T-helper 17 cell (primary cell): ENCODE measurements at places on chromosomes 11 and 22. TPM values are rescaled to one million over a fixed set of nuclear protein-coding genes. Genes with fewer than 3 reads are reported as not detected.

DNA sequence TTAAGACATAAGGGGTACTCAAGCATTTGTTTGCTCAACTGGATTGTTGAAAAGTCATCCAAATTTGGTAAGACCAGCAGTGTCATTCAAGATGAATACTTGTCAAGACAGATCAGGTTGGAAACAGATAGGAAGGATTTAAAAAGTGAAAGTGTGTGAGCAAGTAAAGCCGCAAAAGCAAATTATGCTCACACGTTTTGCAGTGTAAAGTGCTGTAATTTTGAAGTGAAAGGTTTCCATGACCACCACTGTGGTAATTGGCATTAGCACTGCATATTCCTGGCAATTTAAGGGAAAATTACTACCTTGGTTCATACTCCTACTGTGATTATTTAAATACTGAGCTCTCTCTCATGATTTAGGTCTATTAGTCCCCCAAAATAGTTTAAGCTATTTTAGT is 704.1 kb upstream of the CCDC179 start:
- DNase-seq = no peak

The NADSYN1 gene
- total RNA-seq = 114 TPM

The SERHL2 gene
- total RNA-seq = 0.34 TPM

- DNase-seq = no peak
Measured at GRCh38 chr11:26228778-26229177, 103.2 kb upstream of the ANO3 start.

The SCGB2A2 gene
- not detected for total RNA-seq

DNA sequence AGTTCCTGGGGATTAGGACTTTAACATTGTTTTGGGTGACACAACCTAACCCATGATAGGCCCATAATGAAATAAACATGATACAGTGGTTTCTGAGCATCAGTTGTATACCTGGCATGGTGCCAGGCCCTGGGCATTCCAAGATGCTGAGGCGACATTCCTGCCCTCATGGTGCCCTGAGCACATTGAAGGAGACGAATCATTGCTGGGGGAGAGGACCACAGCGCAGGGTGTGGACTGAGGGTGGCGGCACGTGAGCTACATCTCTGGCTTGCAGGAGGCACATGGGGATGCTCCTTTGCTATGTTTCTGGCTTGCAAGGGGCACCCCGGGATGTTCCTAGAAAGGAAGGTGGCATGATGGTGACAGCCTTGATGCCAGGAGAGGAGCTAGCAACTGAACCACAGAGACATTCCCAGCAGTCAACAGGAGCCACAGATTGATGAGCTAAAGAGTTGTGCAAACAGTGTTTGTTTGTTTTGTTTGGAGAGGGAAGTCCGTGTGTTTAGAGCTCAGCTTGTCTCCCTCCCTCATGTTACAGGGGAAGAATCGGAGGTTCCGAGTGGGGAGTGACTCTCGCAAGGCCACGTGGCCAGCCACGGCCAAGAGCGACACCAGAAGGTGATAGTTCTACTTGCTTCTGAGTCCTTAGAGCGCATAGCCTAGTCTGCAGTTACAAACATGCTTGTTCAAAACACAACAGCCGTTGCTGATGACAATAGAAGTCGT is 106.4 kb downstream of the MIAT start:
- no peak for DNase-seq
